GM12878 (cell line): ENCODE measurements at places on chromosomes 7 and 10. TPM values are rescaled to one million over a fixed set of nuclear protein-coding genes. Genes with fewer than 3 reads are reported as not detected.

Gene SFRP5
- 0.11 TPM in 1 of 2 replicates, not detected in the other for total RNA-seq

Gene TM9SF3
- 65.9 and 71.5 TPM in 2 replicates for total RNA-seq

Gene TAS2R16
- total RNA-seq: not detected in 2 replicates

Gene TMEM236
- total RNA-seq: not detected in 2 replicates

Gene TNRC18
- total RNA-seq: 31.3 and 31.7 TPM in 2 replicates

Gene PIP
- not detected in 2 replicates for total RNA-seq

Gene WAC
- total RNA-seq: 80.1 and 87.9 TPM in 2 replicates

Gene EPHA1
- total RNA-seq: 0.21 and 0.29 TPM in 2 replicates

Gene MINDY4
- 0.38 and 0.51 TPM in 2 replicates for total RNA-seq

- no peak for DNase-seq
- H3K4me1 ChIP-seq: no peaks in the 10 kb centered on the region
- no peak overlapping the region for H3K4me3 ChIP-seq
- H3K36me3 ChIP-seq: no peaks in the 10 kb centered on the region
- no peaks in the 10 kb centered on the region for H3K27me3 ChIP-seq
- no peak overlapping the region for H3K27ac ChIP-seq
Measured at GRCh38 chr7:42606193-42606905, 305.5 kb downstream of the C7orf25 start.

GRCh38 chr7:35749556-35749955 lies 51.3 kb upstream of the SEPTIN7 start:
- no peaks in the 10 kb centered on the region for H3K36me3 ChIP-seq
- no peak overlapping the region for H3K4me3 ChIP-seq
- H3K27me3 ChIP-seq: no peaks in the 10 kb centered on the region
- H3K27ac ChIP-seq: no peak overlapping the region
- no peak for DNase-seq
- no peaks in the 10 kb centered on the region for H3K4me1 ChIP-seq

GRCh38 chr10:43124574-43125273 lies 13.5 kb upstream of the CSGALNACT2 start:
- H3K4me1 ChIP-seq: peaks cover 39% of the 10 kb centered on the region
- H3K36me3 ChIP-seq: no peaks in the 10 kb centered on the region
- no peak for DNase-seq
- no peak overlapping the region for H3K4me3 ChIP-seq

DNA sequence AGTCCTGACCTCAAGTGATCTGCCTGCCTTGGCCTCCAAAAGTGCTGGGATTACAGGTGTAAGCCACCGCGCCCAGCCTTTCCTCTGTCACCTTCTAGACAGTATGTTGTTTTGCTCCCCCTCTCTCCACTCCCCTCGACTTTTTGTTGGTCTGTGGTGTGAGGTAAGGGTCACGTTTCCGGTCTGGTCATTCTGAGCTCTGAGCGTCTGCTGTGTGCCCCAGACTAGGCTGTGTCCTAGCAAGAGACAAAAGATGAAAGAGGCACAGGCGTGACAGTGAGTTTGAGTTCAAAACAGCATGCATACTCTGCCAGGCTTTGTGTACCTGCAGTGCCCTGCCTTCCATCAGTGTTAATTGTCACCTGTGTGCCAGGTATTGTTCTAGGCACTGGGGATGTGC lies 87.4 kb upstream of the PPIF start:
- H3K27me3 ChIP-seq: no peaks in the 10 kb centered on the region
- no peak overlapping the region for H3K4me3 ChIP-seq
- H3K4me1 ChIP-seq: peaks cover 46% of the 10 kb centered on the region
- H3K36me3 ChIP-seq: peaks cover 23% of the 10 kb centered on the region
- no peak overlapping the region for H3K27ac ChIP-seq

GRCh38 chr7:77370606-77371005 lies 45.5 kb downstream of the GSAP start:
- H3K27ac ChIP-seq: no peak overlapping the region
- no peak for DNase-seq
- no peaks in the 10 kb centered on the region for H3K4me1 ChIP-seq
- no peak overlapping the region for H3K4me3 ChIP-seq

DNA sequence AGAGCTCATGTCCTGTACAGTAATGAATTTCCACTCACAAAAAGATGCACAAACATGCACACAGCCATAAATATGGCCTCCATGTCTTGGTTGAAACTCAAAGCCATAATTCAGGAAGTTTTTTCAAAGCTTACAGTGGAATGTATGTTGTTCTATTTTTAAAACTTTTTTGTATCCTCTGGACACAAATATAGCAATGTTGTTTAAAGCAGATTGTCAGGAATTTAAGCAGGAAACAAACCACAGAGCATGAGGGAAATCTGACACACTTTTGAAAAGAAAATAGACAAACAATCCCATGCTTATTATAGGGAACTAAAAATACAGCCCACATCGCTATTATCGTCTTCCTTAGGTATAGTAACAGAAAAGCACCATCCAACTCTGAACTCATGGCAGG lies 21.5 kb downstream of the LRRN3 start:
- H3K27me3 ChIP-seq: no peaks in the 10 kb centered on the region
- H3K4me3 ChIP-seq: no peak overlapping the region
- no peak for DNase-seq
- no peaks in the 10 kb centered on the region for H3K36me3 ChIP-seq
- H3K27ac ChIP-seq: no peak overlapping the region
- no peaks in the 10 kb centered on the region for H3K4me1 ChIP-seq

GRCh38 chr7:48347230-48347825 lies 176.1 kb downstream of the ABCA13 start:
- no peaks in the 10 kb centered on the region for H3K4me1 ChIP-seq
- no peak overlapping the region for H3K27ac ChIP-seq
- DNase-seq: no peak
- H3K36me3 ChIP-seq: no peaks in the 10 kb centered on the region

DNA sequence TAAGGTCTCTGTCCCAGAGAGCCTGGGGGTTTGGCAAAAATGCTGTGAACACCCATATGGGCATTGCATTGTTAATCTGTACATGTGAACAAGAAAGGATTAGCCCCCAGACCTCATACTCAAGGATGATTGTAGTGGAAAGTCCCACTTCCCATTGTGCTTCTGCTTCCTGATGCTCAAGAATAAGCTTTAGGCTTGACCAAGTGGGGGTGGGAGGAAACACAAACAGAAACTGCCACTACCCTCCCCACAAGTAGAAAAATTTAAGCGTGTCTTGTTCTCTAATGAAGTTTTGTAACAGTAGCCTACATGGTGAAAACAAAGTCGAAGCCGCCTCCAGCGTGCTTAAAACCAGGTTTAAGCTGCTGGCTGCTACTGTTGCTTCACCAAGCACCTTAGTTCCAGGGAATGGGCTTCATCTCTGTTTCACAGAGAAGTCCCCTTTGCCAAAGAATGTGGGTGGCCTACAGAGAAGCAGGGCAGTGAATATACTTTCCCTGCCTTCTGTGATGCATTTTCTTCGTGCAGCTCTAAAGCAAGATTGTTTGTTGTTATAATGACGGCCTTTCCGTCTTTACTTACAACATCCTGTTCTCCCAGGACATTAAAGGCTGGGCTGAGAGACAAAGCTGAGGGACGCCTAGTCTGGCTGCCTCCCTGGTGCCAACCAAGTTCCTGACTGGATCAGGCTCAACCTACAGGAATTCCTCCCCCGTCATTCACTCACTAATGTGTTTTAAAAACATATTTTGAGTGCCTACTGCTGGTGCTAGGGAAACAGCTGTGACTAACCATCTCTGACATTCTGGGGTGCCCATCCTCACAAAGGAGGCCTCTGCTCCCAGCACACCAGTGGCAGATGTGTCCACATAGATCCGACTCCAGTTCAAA lies 32.1 kb upstream of the CCSER2 start:
- H3K27me3 ChIP-seq: no peaks in the 10 kb centered on the region
- no peak overlapping the region for H3K4me3 ChIP-seq
- H3K36me3 ChIP-seq: no peaks in the 10 kb centered on the region
- H3K4me1 ChIP-seq: peaks cover 22% of the 10 kb centered on the region
- no peak overlapping the region for H3K27ac ChIP-seq

- no peaks in the 10 kb centered on the region for H3K4me1 ChIP-seq
- H3K27ac ChIP-seq: no peak overlapping the region
- no peak for DNase-seq
- H3K4me3 ChIP-seq: no peak overlapping the region
- H3K36me3 ChIP-seq: no peaks in the 10 kb centered on the region
Measured at GRCh38 chr7:150927956-150928344, 50.2 kb downstream of the KCNH2 start.

GRCh38 chr10:71396084-71396710 lies 523 bp upstream of the CDH23 start:
- no peak overlapping the region for H3K27ac ChIP-seq
- H3K36me3 ChIP-seq: no peaks in the 10 kb centered on the region
- no peaks in the 10 kb centered on the region for H3K4me1 ChIP-seq
- H3K27me3 ChIP-seq: peaks cover 31% of the 10 kb centered on the region
- DNase-seq: no peak

- no peak overlapping the region for H3K27ac ChIP-seq
- H3K4me3 ChIP-seq: 0 out of 2 replicates have a peak overlapping the region, but pooled peaks have one; percentile 30
- H3K36me3 ChIP-seq: no peaks in the 10 kb centered on the region; the same call in 1 of the 2 replicates
- DNase-seq: no peak
Measured at GRCh38 chr10:86366902-86367151, 232 bp upstream of the GRID1 start.

GRCh38 chr10:85861513-85862197 lies 504.9 kb downstream of the GRID1 start:
- no peaks in the 10 kb centered on the region for H3K36me3 ChIP-seq
- H3K27ac ChIP-seq: no peak overlapping the region
- H3K4me3 ChIP-seq: no peak overlapping the region
- no peaks in the 10 kb centered on the region; the same call in 1 of the 2 replicates for H3K27me3 ChIP-seq

GRCh38 chr7:22008087-22008486 lies 62.4 kb upstream of the CDCA7L start:
- no peaks in the 10 kb centered on the region for H3K36me3 ChIP-seq
- no peaks in the 10 kb centered on the region for H3K4me1 ChIP-seq
- H3K4me3 ChIP-seq: no peak overlapping the region
- no peak overlapping the region for H3K27ac ChIP-seq
- 0 out of 2 replicates have a peak, but pooled peaks cover 1% of the 10 kb centered on the region for H3K27me3 ChIP-seq

DNA sequence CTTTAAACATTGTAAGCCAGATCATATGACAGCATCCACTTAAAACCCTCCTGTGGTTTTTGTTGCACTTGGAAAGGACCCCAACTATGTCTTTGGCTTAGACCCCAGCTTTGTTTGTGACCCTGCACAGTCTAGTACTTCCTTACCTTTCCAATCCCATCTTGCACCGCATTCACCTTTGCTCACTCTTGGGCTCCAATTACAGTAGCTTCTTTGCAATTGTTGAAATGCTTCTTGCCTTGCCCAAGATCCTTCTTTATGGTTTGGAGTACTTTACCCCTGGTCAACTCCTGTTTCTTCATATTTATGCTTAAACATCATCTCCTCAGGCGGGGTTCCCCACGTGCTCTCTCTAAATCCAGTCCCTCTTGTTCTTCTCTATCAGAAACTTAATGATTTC lies 162.6 kb downstream of the PTEN start:
- H3K36me3 ChIP-seq: no peaks in the 10 kb centered on the region
- no peak overlapping the region for H3K4me3 ChIP-seq
- peaks cover 19% of the 10 kb centered on the region for H3K4me1 ChIP-seq
- no peak for DNase-seq
- no peak overlapping the region for H3K27ac ChIP-seq

- H3K4me3 ChIP-seq: no peak overlapping the region
- H3K4me1 ChIP-seq: no peaks in the 10 kb centered on the region
- H3K27me3 ChIP-seq: no peaks in the 10 kb centered on the region
Measured at GRCh38 chr7:2224491-2224928, 8.2 kb downstream of the MAD1L1 start.

DNA sequence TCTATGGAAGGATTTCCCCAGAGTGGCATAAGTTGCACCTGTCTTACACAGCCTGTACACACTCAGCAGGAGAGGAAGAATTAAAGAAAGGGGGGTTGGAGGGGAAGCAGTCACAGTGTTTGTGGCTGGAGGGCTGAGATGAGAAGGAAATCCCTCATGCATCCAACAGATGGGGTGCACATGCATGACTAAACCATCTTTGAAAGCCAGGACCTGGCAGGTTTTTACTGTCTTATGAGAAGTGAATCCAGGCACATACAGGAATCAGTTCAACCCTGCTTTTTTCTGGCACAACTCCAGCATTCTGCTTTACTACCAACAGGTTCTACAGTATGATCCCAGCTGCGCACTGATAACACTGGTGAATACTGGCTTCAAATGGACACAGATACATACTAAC lies 107.7 kb downstream of the CACNA2D1 start:
- H3K4me3 ChIP-seq: no peak overlapping the region
- no peaks in the 10 kb centered on the region for H3K4me1 ChIP-seq
- H3K27ac ChIP-seq: no peak overlapping the region
- no peak for DNase-seq
- no peaks in the 10 kb centered on the region for H3K36me3 ChIP-seq

DNA sequence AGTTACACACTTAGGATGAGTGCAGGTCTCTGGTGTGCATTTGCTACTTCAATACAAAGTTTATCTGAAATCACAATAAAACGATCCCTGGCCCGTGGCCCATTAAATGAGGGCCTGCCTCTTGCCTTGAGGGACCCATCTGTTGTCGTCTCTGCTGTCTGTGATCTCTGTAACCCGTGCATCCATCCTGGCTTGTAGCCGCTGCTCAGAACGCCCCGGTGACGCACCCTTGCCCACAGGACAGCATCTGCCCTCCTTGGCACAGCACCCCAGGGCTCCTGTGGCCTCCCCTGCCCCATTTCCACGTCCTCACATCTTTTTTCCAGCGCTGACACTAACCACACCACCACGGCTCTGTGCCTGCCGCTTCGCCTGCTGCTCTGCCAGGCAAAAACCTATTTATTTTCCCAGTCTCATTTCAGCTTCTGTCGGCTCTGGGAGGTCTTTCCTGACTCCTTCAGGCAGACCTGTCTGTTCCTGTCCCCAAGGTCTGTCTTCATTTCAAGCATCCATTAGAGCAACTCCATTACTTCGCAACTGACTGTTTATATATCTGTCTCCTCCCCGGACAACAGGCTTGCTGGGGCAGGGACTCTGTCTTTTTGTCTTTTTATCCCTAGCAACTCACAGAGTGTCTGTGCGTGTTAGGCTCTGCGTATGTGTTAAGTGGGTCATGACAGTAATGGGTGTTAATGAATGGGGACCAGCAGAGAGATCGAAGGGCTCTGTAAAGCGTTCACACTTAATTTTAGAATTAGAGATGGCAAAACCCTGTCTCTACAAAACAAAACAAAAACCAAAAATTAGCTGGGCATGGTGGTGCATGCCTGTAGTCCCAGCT lies 16.4 kb downstream of the CARD11 start:
- no peak overlapping the region for H3K4me3 ChIP-seq
- H3K36me3 ChIP-seq: no peaks in the 10 kb centered on the region
- H3K4me1 ChIP-seq: no peaks in the 10 kb centered on the region
- no peak overlapping the region for H3K27ac ChIP-seq
- DNase-seq: no peak

DNA sequence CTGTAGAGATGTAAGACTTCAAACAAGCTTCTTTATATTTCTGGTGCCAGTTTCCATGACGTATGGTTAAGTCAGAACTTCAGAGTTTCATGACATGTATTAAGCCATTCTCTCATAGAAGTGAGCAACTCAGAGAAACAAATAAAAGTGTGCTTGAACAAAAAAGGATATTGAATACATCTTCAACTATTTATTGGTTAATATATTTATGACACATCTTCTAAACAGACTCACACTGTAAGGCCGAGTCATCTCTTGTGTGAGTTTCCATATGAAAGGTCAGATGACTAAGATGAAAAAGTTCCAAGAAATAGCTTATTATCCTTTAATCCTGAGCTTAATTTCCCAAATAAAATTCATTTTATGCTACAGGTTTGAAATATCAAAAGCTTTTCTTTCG lies 105.5 kb upstream of the CSTF2T start:
- no peaks in the 10 kb centered on the region for H3K4me1 ChIP-seq
- no peak overlapping the region for H3K27ac ChIP-seq
- no peak for DNase-seq

- H3K4me3 ChIP-seq: no peak overlapping the region
- no peaks in the 10 kb centered on the region for H3K27me3 ChIP-seq
- H3K36me3 ChIP-seq: no peaks in the 10 kb centered on the region
- no peaks in the 10 kb centered on the region for H3K4me1 ChIP-seq
- no peak for DNase-seq
Measured at GRCh38 chr10:118501637-118502440, 93.6 kb downstream of the PRLHR start.
